A549 treated with dexamethasone at 1 μM for 4 hours (cell line): ENCODE measurements at places on chromosomes 3 and 15. TPM values are rescaled to one million over a fixed set of nuclear protein-coding genes. Genes with fewer than 3 reads are reported as not detected.

NR2E3 gene
- total RNA-seq: 0.09 to 0.41 TPM (median 0.23 TPM) in 5 replicates

ARNT2 gene
- 14.0 to 19.3 TPM (median 18.0 TPM) in 5 replicates for total RNA-seq

SMAD6 gene
- 23.0 to 36.8 TPM (median 31.8 TPM) in 5 replicates for total RNA-seq

ARL8B gene
- total RNA-seq: 57.8 to 74.8 TPM (median 66.0 TPM) in 5 replicates

FGF12 gene
- total RNA-seq: 0.59 to 0.73 TPM (median 0.62 TPM) in 5 replicates

TMEM108 gene
- total RNA-seq: 0.09 TPM in 1 of 5 replicates, not detected in the others

TEX55 gene
- not detected in 5 replicates for total RNA-seq

CAV3 gene
- total RNA-seq: 0.06 to 0.18 TPM in 2 of 5 replicates, not detected in the others

DAZL gene
- total RNA-seq: not detected in 5 replicates

UTS2B gene
- total RNA-seq: 0.07 to 0.12 TPM (median 0.07 TPM) in 3 of 5 replicates, not detected in the others

MAGI1 gene
- 2.3 to 5.1 TPM (median 4.6 TPM) in 5 replicates for total RNA-seq

RUVBL1 gene
- 93.6 to 101 TPM (median 96.6 TPM) in 5 replicates for total RNA-seq

PPCDC gene
- total RNA-seq: 14.8 to 19.5 TPM (median 17.1 TPM) in 5 replicates

ADGRG7 gene
- total RNA-seq: not detected in 5 replicates

FSIP1 gene
- total RNA-seq: 0.58 to 1.2 TPM (median 0.95 TPM) in 5 replicates

SYNM gene
- total RNA-seq: 26.7 to 37.6 TPM (median 36.1 TPM) in 5 replicates

PHLDB2 gene
- total RNA-seq: 13.4 to 23.0 TPM (median 20.3 TPM) in 5 replicates

GRM7 gene
- not detected in 5 replicates for total RNA-seq

SHF gene
- total RNA-seq: 0.28 to 0.66 TPM (median 0.56 TPM) in 5 replicates

TLE3 gene
- 32.8 to 55.1 TPM (median 45.9 TPM) in 5 replicates for total RNA-seq

CPNE9 gene
- 0.05 to 0.25 TPM (median 0.14 TPM) in 4 of 5 replicates, not detected in the other for total RNA-seq

TP63 gene
- 0.09 to 0.30 TPM (median 0.18 TPM) in 5 replicates for total RNA-seq

PDIA3 gene
- total RNA-seq: 299 to 388 TPM (median 334 TPM) in 5 replicates

ARGFX gene
- total RNA-seq: not detected in 5 replicates

SPINK8 gene
- not detected in 5 replicates for total RNA-seq

PCSK6 gene
- total RNA-seq: 10.4 to 15.6 TPM (median 13.9 TPM) in 5 replicates

GPR156 gene
- 0.25 to 0.59 TPM (median 0.38 TPM) in 5 replicates for total RNA-seq

COL7A1 gene
- total RNA-seq: 87.7 to 170 TPM (median 128 TPM) in 5 replicates

CYP8B1 gene
- not detected in 5 replicates for total RNA-seq

CLDND1 gene
- total RNA-seq: 46.8 to 60.9 TPM (median 57.3 TPM) in 5 replicates

LSAMP gene
- total RNA-seq: 0.01 to 0.47 TPM (median 0.19 TPM) in 5 replicates

IL20RB gene
- total RNA-seq: 0.87 to 1.6 TPM (median 0.97 TPM) in 5 replicates

RLBP1 gene
- total RNA-seq: not detected in 5 replicates

CLDN11 gene
- 0.09 to 0.27 TPM (median 0.17 TPM) in 5 replicates for total RNA-seq

SPTSSB gene
- 0.04 to 0.06 TPM in 2 of 5 replicates, not detected in the others for total RNA-seq

XCR1 gene
- not detected in 5 replicates for total RNA-seq

GOLGA6L7 gene
- not detected in 5 replicates for total RNA-seq

CCNB2 gene
- total RNA-seq: 89.9 to 101 TPM (median 95.6 TPM) in 5 replicates

C2CD4B gene
- 0.10 to 0.27 TPM (median 0.18 TPM) in 5 replicates for total RNA-seq

SI gene
- not detected in 5 replicates for total RNA-seq

LRRC31 gene
- not detected in 5 replicates for total RNA-seq

GRAMD2A gene
- 0.07 to 0.27 TPM (median 0.16 TPM) in 5 replicates for total RNA-seq

PCOLCE2 gene
- total RNA-seq: 27.5 to 40.1 TPM (median 29.5 TPM) in 5 replicates

TNK2 gene
- 20.8 to 33.3 TPM (median 30.1 TPM) in 5 replicates for total RNA-seq

GATA2 gene
- total RNA-seq: 3.9 to 5.7 TPM (median 4.6 TPM) in 5 replicates

CAMK2N2 gene
- total RNA-seq: 0.96 to 2.0 TPM (median 1.5 TPM) in 5 replicates

PAQR5 gene
- total RNA-seq: 64.6 to 109 TPM (median 96.1 TPM) in 5 replicates

RTP1 gene
- not detected in 5 replicates for total RNA-seq
